ENCODE measurements at places on chromosomes 5 and 9. TPM values are rescaled to one million over a fixed set of nuclear protein-coding genes. Genes with fewer than 3 reads are reported as not detected.

GPBP1 gene
- 45.5 TPM for total RNA-seq

DNA sequence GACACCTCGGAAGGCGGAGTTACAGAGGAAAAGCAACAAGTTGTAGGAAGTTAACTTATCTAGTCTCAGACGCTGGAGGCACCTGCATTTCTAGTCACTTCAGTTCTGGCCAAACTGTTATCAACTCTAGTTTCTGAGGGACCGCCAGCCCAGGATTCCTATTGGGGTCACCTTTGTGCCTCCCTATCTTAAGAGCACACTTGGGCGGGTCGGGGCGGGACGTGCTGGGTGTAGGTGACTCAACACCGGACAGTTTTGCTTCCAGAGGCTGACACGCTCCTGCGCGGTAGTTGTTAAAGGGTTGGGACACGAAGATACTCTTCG lies 679 bp upstream of the KDM4C start:
- peak overlapping the region; percentile 100 for H3K27ac ChIP-seq
- no peaks in the 10 kb centered on the region for H3K36me3 ChIP-seq
- peaks cover 5% of the 10 kb centered on the region for H3K4me1 ChIP-seq
- DNase-seq, result peak; percentile 96

- H3K4me3 ChIP-seq, result no peak overlapping the region
- H3K27me3 ChIP-seq, result no peaks in the 10 kb centered on the region
- DNase-seq, result no peak
- no peaks in the 10 kb centered on the region for H3K4me1 ChIP-seq
- no peak overlapping the region for H3K27ac ChIP-seq
Measured at GRCh38 chr9:81237565-81238231, 451.6 kb downstream of the TLE1 start.

DNA sequence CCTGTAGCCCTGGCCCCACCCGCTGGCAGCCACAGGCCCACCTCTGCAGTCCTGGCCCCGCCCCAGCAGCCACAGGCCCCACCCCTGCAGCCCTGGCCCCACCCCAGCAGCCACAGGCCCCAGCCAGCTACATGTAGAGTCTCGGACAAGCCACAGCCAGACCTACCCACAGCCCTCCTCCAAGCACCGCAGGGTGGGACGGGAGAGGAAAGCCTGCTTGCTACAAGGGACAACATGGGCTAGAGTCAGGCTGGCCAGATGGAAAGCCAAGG lies 49.5 kb upstream of the SARDH start:
- H3K4me3 ChIP-seq, result no peak overlapping the region
- no peaks in the 10 kb centered on the region for H3K27me3 ChIP-seq
- peaks cover 35% of the 10 kb centered on the region for H3K36me3 ChIP-seq
- peaks cover 30% of the 10 kb centered on the region for H3K4me1 ChIP-seq

- no peak overlapping the region for H3K27ac ChIP-seq
- H3K27me3 ChIP-seq, result no peaks in the 10 kb centered on the region
- DNase-seq, result no peak
- H3K4me1 ChIP-seq, result no peaks in the 10 kb centered on the region
- H3K4me3 ChIP-seq, result no peak overlapping the region
Measured at GRCh38 chr5:74560245-74560644, 80.3 kb downstream of the ENC1 start.

GRCh38 chr9:127520941-127521918 lies 69.9 kb downstream of the LRSAM1 start:
- peak overlapping the region; percentile 82 for H3K27ac ChIP-seq
- no peak for DNase-seq
- H3K4me1 ChIP-seq, result peaks cover 35% of the 10 kb centered on the region
- no peaks in the 10 kb centered on the region for H3K27me3 ChIP-seq

GRCh38 chr5:120122703-120123102 lies 341.4 kb upstream of the PRR16 start:
- no peak for DNase-seq
- no peaks in the 10 kb centered on the region for H3K4me1 ChIP-seq
- H3K27me3 ChIP-seq, result no peaks in the 10 kb centered on the region
- H3K4me3 ChIP-seq, result no peak overlapping the region
- H3K27ac ChIP-seq, result no peak overlapping the region
- no peaks in the 10 kb centered on the region for H3K36me3 ChIP-seq

SPATA31C1 gene
- total RNA-seq, result not detected

DNA sequence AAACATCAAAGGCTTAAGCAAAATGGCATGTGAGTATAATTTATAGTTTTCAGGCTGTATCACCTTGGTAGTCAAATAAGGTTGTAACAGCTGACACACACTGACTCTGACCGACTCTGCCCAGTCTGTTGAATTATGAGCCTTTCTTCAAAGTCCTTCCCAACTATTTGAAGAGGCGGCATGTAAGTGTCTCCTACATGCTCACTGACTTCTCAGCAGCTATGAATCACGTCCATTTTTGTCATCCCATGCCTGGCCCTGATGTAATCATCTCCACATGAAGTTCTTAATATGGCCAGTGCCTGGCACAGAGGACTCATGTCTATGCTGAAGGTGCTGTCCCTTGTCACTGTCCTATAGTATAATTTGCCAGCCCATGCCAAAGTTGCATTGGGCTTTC lies 5.1 kb upstream of the PTBP3 start:
- H3K27me3 ChIP-seq, result no peaks in the 10 kb centered on the region
- H3K4me1 ChIP-seq, result peaks cover 7% of the 10 kb centered on the region
- no peak overlapping the region for H3K4me3 ChIP-seq
- H3K36me3 ChIP-seq, result no peaks in the 10 kb centered on the region

DNA sequence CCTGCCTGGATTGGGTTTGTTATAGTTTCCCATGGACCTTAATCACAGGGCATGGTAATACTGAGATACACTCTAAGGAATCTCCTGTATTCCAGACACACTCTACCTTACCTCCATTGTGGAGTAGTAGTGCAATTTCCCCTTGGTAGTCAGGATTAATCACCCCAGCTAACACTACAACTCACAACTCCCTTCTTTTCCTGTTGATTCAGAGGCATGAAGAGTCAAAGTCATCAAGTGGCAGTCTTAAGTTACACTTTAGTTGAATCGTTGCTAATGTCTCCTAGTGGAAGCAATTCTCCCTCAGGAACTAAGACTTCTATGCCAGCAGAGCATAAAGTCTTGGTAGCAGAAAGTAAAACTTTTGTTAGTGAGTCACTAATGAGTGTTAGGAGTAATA lies 122.7 kb upstream of the APC start:
- no peak overlapping the region for H3K4me3 ChIP-seq
- DNase-seq, result no peak
- H3K27me3 ChIP-seq, result no peaks in the 10 kb centered on the region
- no peaks in the 10 kb centered on the region for H3K4me1 ChIP-seq
- H3K36me3 ChIP-seq, result no peaks in the 10 kb centered on the region
- no peak overlapping the region for H3K27ac ChIP-seq

DNA sequence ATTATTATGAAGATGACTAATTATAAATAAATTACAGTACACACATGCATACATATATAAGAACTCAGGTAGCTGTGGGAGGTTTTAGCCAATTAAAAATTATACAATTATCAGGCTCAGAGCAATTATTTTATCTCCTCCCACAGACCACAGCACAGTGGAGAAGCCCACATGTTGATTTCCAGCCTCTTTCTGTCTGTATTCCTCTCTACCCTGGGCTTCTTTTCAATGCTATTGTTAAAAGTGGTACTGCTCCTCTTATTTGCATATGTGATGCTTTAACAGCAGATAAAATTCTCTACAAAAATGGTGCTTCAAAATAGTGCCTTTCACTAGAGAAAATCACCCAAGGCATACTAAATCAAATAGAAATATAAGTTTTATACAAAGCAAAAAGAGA lies 218.7 kb downstream of the NFIB start:
- H3K27me3 ChIP-seq, result no peaks in the 10 kb centered on the region
- peaks cover 47% of the 10 kb centered on the region for H3K4me1 ChIP-seq
- H3K36me3 ChIP-seq, result no peaks in the 10 kb centered on the region
- DNase-seq, result no peak

IFNA2 gene
- total RNA-seq, result not detected

GRCh38 chr5:69489246-69489645 lies 3.3 kb upstream of the OCLN start:
- H3K27ac ChIP-seq, result no peak overlapping the region
- H3K4me3 ChIP-seq, result no peak overlapping the region
- no peaks in the 10 kb centered on the region for H3K36me3 ChIP-seq
- peaks cover 24% of the 10 kb centered on the region for H3K4me1 ChIP-seq
- H3K27me3 ChIP-seq, result peaks cover 50% of the 10 kb centered on the region

DNA sequence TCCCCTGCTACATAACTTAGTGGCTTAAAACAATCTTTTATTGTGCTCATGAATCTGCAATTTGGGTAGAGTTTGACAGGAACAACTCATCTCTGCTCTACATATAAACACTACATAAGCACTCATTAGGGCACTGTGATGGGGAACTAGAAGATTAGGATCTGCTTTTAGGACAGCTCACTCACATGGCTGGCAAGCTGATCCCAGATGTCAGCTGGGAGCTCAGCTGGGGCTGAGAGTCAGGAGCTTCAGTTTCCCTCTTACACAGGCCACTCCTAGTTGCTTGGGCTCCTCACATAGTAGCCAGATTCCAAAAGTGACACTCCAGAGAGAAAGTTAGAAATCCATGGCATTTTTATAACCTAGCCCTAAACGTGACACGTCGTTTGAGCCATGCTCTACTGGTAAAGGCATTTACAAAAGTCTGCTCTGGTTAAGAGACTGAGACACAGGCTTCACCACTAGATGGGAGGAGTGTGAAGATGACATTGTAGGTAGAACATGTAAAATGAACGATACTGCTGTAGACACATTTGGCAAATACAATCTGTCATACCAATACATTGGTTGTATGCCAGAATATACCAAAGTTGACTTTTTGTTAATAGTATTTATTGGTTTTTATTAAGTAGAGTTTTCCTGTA lies 23.6 kb downstream of the SCAI start:
- no peak overlapping the region for H3K4me3 ChIP-seq
- peak; percentile 74 for DNase-seq
- no peaks in the 10 kb centered on the region for H3K36me3 ChIP-seq
- no peak overlapping the region for H3K27ac ChIP-seq

FAM151B gene
- 2.6 TPM for total RNA-seq

GRCh38 chr5:126544087-126544740 lies 50.8 kb downstream of the ALDH7A1 start:
- H3K4me1 ChIP-seq, result peaks cover 4% of the 10 kb centered on the region
- no peak overlapping the region for H3K4me3 ChIP-seq
- no peaks in the 10 kb centered on the region for H3K27me3 ChIP-seq
- no peak for DNase-seq

PTPN3 gene
- total RNA-seq, result 1.1 TPM

PFN3 gene
- not detected for total RNA-seq

GRCh38 chr5:759111-759751 lies 25.3 kb downstream of the ZDHHC11B start:
- peak overlapping the region; percentile 33 for H3K4me3 ChIP-seq
- DNase-seq, result no peak
- H3K27ac ChIP-seq, result peak overlapping the region; percentile 77
- H3K36me3 ChIP-seq, result peaks cover 19% of the 10 kb centered on the region
- H3K27me3 ChIP-seq, result no peaks in the 10 kb centered on the region

GKAP1 gene
- total RNA-seq, result 13.0 TPM

DNA sequence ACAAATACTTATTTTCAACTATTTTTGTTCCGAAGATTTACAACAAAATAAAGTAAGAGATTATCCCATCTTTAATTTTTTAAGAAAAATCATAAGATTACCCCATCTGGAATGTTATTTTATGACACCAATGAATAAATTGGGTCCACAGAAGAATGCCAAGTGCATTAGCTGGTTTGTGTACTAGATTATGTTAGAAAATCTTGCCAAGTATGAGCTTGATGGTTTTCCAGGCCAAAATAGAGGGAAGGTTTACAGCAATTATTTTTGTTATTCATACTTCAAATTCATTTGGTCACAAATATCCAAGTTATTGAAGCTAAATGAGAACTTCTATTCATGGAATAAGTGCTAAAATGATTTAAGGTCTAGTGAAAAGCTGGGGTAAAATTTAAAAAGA lies 109.4 kb upstream of the DMRTA1 start:
- no peaks in the 10 kb centered on the region for H3K36me3 ChIP-seq
- H3K4me1 ChIP-seq, result peaks cover 6% of the 10 kb centered on the region
- no peak for DNase-seq

GRCh38 chr5:113507601-113508000 lies 5.9 kb upstream of the YTHDC2 start:
- H3K27me3 ChIP-seq, result no peaks in the 10 kb centered on the region
- H3K4me1 ChIP-seq, result no peaks in the 10 kb centered on the region
- H3K27ac ChIP-seq, result no peak overlapping the region
- DNase-seq, result no peak
- no peaks in the 10 kb centered on the region for H3K36me3 ChIP-seq

- no peak overlapping the region for H3K27ac ChIP-seq
- peaks cover 7% of the 10 kb centered on the region for H3K4me1 ChIP-seq
- no peak for DNase-seq
- no peak overlapping the region for H3K4me3 ChIP-seq
Measured at GRCh38 chr9:134190232-134191121, 26.1 kb upstream of the RNU6ATAC start.

TMEFF1 gene
- total RNA-seq, result 1.7 TPM

BTNL3 gene
- not detected for total RNA-seq

NPR3 gene
- 2.1 TPM for total RNA-seq

- peaks cover 27% of the 10 kb centered on the region for H3K36me3 ChIP-seq
- no peak overlapping the region for H3K4me3 ChIP-seq
- H3K27me3 ChIP-seq, result no peaks in the 10 kb centered on the region
- peak; percentile 94 for DNase-seq
- H3K4me1 ChIP-seq, result peaks cover 26% of the 10 kb centered on the region
Measured at GRCh38 chr5:112159435-112159834, 259.6 kb downstream of the EPB41L4A start.

- no peaks in the 10 kb centered on the region for H3K27me3 ChIP-seq
- no peak for DNase-seq
Measured at GRCh38 chr9:86202338-86202882, 57.0 kb downstream of the C9orf153 start.

BARHL1 gene
- total RNA-seq, result not detected

DNA sequence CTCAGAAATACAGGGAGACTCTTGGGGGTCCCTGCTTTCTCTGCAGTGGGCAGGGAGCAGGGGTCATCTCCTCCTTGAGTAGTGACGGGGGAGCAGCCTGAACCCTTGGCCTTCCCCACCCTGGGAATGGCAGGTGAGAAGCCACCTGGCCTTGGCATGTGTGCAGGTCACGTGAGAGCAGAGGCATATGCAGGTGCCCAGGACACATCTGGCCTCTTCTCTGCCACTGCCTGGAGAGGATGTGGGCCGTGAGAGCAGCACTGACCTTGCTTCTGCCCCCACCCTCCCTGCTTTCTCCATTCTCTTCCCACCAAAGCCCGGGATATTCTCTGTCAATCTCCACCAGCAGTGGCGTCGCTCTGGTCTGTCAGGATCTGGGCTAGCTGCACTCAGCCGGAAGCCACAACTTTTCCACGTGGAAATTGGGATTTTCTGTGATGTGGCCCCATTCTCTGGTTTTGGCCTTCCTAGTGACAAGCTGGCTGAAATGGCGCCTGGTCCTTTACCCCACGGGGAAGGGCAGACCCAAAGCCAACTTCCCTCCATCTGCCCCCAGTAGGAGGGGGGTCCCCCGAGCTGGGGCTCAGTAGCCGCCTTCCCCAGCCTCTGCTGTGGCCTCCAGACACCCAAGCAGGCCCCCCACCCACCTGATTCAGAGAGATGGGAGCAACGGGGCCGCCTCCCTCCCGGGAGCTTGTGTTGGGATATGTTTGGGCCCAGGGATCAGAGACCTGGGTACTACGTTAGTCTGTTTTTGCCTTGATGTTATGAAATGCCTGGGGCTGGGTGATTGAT lies 70.4 kb upstream of the FCN1 start:
- H3K27me3 ChIP-seq, result no peaks in the 10 kb centered on the region
- no peaks in the 10 kb centered on the region for H3K36me3 ChIP-seq
- no peak overlapping the region for H3K4me3 ChIP-seq

Measured in esophagus muscularis mucosa (tissue), 4 donors.